ENCODE measurements at places on chromosomes 1 and 21.

DNA sequence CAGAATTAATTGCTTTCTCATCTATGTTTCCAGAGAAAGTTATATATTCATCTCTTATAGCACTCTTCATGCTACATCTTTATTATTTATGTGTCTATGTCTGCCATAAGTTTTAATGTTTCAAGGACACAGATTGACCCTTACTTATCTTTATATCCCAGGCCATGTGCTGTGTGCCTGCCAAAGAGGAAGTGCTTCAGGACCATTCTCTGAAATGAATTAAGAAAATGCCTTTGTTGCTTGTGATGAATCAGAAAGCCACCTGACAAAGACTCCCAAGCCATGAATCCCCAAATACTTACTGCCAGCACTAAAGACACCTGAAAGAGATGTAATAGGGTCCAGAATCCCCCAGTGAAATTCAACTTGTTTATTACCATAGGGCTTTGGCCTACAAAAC lies 342.1 kb upstream of the C1orf87 start:
- no peak for DNase-seq

- no peak for DNase-seq
These were observed 1015.4 kb downstream of the AMY1C start for GRCh38 chr1:104765085-104765484.

DNA sequence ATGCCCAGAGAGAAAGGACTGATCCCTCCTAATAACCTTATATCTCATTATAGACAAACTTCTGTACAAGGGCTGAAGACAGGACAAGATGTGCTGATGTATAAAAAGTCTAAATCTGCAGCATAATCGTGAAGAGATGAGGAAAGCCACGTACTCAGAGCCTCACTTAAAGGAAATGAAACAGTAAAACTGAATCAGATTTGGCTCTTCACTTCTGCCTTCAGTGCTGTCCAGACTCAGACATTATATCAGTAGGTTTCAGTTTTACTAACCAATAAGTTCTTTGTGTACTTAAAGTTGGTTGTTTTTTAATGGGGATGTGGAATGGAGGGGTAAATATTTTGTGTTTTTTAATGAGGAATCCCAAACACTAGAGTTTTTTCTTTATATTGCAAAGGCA lies 45.3 kb upstream of the RGS1 start:
- no peak for DNase-seq

- DNase-seq, result no peak
These were observed 8.1 kb upstream of the DNASE2B start for GRCh38 chr1:84390226-84390625.

DNA sequence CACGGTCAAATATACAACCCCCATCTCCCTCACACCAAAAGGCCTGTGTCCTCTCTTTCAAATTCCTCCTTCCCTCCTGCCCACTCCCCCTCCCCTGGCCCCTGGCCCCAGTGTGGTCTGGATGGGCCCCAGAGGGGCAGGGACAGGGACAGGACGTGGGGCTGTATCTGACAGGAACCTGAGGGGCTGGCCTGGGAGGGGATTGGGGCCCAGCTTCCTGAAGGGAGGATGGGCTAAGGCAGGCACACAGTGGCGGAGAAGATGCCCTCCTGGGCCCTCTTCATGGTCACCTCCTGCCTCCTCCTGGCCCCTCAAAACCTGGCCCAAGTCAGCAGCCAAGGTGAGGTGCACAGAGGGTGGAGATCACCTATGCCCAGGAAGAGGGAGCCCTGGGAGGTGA lies at the start of gene MPL:
Gene MPL, plus strand, starts transcription at position 231 of the 400 bp plus-strand sequence. Its CDS starts 31 bp downstream, at position 262.
- no peak for DNase-seq

- DNase-seq, result no peak
These were observed 163.7 kb upstream of the POU3F1 start for GRCh38 chr1:38210021-38210894.

DNA sequence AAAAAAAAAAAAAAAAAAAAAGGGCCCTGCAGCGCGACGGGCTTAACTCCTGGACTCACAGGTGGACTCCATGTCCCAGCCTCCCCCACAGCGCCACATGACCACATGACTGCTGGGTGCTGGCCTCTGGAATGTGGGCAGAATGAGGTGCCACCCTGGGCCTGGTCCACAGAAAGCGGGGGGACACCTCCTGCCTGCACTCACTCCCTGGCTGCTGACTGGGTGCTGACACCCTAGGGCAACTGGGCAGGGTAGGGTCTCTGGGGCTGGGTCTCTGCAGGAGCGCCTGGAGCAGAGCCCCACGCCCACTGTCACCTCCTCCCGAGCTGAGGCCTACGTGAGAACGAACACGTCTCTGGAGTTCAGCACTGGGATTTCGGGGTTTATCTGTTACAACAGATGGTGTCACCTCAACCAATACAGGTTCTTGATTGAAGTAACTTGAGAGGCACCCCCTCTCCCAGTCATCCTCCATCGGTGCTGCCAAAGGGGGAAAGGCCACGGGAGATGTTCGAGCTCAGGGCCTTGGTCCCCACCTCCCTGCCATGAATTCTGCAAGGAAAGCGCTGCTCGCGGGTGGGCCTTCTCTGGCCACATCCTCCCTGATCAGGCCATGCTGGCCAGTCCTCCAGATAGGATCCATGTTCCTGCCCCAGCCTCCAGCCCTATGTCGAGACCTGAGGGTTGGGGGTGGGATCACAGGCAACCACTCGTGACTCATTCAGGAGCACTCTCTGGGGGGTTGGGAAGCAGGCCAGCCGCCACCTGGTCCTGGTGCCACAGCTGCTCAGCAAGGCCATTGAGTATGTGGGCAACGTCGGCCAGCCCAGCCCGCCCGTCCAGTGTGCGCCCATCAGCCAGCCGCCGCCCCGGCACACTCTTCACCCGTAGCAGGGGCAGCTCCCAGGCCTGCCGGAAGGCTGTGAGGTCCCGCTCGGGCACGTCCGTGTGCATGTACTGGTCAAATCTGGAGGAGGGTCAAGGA lies 5.4 kb downstream of the CPLANE2 start:
- DNase-seq, result no peak

GRCh38 chr1:69523461-69523860 lies 44.3 kb upstream of the LRRC7 start:
- DNase-seq, result no peak

DNA sequence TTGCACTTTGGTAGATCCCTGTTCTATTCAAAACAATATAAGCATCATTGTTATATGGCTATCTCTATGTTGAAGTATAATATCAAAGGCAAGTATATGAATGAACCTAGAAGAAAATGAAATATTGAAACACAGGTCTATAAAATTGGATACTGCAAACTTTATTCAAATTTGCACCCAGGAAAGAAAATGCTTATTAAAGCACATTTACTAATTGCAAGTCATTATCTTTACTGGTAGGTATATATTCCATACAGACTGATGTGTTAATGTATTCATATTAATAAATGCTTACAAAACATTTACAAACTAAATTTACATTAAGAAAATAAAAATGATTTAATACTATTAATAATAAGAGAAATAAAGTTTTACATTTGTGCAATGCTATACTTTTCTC lies 469.8 kb downstream of the NCAM2 start:
- no peak for DNase-seq

- DNase-seq, result no peak
These were observed 88.0 kb upstream of the IVNS1ABP start for GRCh38 chr1:185404907-185405568.

DNA sequence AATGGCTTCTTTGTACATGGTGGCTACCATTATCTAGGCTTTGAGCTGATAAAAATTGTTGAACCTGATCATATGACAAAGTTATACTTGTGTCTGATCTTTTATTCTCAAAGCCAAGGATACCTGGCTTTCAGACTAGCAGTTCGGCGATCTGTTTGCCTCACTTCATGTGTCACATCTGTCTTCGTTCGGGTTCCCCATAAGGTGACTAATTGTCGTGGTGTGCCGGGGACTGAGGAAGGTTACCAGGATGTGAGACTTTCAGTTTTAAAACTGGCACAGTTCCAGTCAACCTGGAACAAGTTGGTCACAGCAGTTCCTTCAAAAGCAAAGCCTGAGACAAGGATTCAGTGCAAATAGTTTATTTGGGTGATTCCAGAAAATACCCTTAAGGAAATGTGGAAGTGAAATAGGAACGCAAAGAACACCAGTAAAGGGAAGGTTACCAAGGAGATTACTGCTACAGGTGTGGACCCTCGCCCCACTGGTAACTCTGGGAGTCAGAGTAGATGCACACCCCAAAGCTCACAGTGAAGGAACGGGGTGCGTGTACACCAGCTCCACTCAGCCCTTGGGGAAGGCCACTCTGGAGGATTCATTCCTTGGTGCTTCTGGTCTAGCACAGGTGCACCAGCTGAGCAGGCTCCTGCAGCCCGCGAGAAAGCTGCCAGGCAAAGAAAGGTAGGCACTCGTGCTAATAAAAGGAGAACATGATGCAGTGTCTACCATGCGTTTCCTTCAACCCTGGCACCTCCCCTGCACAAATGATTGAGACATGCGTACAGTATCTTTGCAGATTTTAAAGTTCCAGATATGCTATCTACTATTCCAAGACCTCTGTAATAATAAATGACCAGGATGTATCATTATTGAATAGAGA lies 69.0 kb downstream of the VWA5B1 start:
- no peak for DNase-seq

GRCh38 chr1:207024202-207025145 lies 8.1 kb downstream of the C1orf116 start:
- DNase-seq, result no peak

DNA sequence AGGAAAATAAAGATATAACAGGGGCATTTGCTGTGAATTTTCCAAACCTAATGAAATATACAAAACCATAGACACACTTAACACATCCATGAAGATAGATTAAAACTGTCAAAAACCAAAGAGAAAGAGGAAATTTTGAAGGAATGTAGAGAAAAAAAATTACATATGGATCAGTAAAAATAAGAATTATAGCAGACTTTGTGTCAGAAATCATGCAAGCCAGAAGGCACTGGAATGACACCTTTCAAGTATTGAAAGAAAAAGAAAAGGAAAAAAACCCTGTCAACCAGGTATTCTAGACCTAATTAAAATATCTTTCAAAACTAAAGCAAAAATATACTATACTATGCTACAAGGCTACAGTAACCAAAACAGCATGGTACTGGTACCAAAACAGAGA lies 125.8 kb upstream of the PALMD start:
- DNase-seq, result no peak

- peak; percentile 79 for DNase-seq
These were observed 5.5 kb downstream of the AZIN2 start for GRCh38 chr1:33086384-33086850.

GRCh38 chr21:45859041-45859761 lies 122.4 kb upstream of the COL6A1 start:
- DNase-seq, result no peak

- no peak for DNase-seq
These were observed 32.8 kb upstream of the SCMH1 start for GRCh38 chr1:41274752-41275545.

DNA sequence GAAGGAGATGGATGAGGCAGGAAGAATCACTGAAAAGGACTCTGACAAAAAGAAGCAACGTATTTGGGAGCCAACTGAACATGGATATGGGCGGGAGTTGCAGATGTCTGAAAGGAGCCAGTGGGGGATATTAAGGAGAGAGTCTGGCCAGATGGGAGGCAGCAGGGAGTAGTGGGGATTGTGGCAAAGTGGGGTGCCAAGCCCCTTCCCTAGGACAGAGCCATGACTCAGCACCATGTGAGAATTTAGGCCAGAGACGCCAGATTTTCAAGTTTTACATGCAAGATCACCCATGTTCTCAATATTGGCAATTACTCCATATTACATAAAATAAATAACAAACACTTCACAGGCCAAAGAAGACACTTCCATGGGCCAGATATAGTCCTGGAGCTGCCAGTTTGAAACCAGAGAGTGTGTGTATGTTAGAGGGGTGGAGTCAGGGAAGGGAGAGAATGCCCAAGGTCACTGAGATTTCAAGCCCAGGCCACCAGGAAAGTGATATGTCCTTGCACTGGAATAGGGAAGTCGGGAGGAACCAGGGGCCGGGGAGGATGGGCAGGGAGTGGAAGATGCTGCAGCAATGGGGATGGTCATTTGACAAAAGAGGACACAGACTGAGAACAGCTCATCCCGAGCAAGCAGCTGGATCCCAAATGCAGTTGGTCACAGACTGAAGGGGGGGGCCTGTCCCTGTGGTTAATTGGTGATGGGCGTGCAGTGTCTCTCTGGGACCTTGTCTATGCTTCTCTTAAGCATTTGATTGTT lies 23.5 kb downstream of the TMEM51 start:
- no peak for DNase-seq

DNA sequence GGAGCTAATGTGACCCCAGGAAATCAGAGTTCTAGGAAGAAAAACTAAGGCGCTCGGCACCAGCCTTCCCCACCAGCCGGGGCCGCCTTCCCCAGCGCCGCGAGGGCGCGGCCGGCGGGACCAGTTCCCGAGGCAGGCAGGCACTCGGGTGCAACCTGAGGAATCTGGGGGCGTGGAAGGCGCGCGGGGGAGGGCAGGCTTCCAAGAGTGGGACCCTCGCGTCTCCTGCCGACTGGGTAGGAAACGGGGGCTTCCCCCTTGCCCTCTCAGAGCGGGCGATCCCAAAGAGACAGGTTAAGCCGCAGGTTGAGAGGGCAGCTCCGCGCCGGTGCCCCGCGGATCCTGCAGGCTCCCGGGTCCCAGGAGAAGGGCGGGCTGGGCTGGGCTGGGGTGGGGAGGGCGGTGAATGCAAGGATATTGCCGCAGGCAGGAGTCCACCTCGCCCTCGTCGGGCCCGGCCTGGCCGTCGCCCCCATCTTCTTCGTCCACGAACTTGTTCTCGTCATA lies 431 bp downstream of the ARPC5 start:
- DNase-seq, result peak; percentile 39

DNA sequence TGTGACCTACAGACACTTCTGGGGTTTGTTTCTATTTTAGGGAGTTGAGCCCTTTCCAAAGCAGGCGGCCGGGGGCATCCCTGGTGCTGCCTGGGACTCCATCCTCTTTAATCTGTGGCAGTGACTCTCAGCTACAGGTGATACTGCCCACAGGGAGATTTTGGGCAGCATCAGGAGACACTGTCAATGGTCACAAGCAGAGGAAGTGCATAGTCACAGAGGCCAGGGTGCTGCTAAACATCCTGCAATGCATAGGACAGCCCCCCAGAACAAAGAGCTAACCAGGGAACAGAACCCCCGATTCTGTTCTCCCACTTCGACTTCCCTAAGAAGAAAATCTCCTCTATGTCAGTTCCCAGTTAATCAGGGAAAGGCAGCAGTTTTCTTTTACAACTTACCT lies 66.2 kb downstream of the TEX35 start:
- DNase-seq, result no peak
